SHP77 (cell line): ENCODE measurements at places on chromosomes 7 and 10.

DNA sequence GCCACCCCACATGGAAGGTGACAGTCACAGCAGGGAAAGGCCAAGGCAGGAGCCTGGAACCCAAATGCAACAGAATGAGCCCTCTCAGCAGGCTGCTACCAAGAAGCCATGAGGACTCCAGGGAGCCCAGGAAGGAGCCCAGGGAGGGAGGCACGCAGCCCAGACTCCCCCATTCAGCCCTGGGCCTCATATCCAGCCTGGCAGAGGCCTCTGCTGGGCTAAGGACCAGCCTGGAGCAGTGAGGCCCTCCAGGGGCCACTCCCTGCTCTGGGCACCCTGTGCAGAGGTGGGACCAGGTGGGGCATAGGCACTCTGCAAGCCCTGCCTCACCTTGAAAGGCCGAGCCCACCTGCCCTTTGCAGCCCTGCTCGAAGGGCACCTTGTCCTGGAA, 25.8 kb upstream of the ZNF488 start:
- no peak for DNase-seq

- peak; percentile 12 for DNase-seq
These were observed 86.6 kb upstream of the C7orf33 start for GRCh38 chr7:148503900-148504487.

DNA sequence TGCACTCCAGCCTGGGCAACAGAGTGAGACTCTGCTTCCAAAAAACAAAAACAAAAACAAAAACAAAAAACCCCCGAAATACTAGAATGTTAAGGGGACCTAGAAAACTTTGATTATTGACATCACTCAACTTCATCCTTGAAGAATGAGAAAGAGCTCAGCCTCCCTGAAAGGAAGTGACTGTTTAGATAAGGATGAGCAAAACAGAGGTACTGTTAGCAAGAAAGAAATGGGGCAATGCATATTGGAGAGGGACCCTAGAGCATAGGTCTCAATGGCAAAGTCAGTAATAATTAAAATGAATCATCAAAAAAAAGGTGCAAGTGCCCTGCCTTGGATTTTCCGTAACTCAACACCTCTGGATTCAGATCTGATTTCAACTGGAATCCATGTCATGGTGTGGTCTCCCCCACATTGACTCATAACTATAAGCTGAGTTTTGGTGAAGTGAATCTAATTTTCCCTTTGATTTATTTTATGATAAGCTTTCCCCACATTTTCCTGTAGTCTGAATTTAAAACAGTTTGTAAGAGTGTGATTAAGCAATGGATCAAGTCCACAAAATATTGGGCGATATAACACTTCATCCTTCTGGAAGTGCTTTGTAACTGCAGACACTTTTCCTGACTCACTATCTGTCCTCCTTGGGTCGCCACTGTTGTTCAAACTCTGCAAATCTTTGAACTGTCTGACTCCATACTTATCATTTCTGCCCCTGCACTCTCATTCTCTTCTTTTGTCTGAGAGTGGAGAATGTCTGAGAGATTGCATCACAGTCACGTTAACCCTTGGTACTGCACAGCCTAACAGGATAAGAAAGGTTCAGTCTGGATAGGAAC, 224.8 kb upstream of the LYZL1 start:
- DNase-seq: no peak

DNA sequence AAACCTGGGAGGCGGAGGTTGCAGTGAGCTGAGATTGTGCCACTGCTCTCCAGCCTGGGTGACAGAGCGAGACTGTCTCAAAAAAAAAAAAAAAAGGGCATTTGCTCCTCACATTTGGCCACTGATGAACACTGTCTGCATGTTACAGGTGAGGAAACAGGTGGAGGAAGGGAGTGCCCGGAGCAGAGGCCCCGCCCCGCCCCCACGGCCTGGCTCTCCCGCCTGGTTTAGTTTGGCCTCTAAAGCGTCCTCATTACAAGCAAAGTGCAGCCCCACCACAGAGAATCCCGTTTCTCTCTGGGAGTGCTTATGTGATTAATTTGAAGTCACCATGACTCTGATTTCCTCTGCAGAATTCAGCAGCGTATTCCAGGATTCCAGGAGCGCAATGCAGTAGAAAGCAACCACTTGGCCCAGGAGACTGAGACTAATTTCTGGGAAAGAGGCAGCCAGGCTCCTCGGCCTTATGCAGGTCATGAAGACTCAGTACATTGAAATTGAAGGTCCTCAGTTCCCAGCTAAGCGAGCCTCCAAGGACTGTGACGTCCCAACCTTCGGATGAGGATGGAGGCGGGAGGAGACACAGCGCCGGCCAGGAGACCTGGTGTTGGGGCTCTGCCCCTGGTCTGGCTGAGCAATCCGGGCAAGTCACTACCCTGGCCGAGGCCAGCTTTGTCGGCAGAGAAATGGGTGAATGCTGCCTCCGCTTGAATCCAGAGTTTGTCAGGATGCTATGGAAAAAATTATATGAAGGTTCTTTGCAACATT, 44.7 kb downstream of the RBM17 start:
- DNase-seq: no peak

DNA sequence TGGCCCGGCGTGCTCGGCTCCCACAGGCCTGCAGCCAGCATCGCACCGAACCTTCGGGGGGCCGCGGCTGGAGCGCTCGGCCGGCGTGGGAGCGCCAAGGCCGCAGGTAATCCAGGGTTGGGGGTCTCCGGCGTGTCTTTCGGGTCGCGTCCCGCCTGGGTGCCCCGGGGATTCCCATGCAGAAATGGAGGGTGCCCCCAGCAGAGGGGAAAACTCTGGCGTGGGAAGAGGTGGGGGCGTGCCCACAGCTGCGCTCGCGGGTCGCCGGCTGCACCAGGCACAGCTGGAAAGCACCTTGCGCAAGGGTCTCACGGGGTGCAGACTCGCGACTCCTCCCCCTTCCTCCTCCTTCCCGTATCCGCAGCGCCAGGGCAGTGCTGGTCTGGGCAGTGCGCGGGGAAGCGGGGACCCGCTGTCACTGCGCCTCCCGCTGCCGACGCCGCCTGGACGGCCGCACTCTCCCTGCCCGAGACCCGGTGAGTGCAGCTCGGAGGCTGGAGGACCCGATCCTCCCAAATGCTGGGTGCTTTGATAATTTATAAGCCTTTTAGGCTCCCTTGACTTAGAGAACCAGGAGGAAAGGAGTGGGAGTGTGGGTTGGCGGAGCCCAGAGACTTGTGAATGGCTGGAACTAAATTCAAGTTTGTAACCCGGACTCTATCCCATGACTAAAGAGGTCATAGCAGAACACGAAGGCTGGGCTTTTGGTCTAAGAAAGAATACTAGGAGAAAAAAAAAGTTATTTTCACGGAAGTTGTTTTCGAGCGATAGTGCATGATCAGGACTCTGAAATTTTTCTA, 489 bp downstream of the MAP3K8 start:
- DNase-seq: no peak

DNA sequence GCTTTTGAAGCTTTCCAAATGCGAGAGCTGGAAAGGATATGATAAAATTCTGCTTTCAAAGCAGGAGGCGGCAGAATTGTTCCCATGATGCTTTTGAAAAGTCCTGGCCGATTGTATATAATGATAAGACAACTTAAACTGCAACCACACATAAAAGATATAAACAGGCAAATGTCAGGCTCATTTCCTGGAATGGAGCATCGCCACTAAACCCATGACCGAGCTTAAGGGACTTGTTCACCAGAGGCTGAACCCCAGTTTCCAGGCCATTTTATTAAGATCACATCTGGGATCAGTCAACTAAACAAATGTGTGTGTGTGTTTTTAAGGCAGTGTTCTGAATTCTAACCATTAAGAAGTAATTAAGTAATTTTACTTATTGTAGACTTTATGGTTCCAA, 131.6 kb downstream of the ITGA8 start:
- DNase-seq: no peak

DNA sequence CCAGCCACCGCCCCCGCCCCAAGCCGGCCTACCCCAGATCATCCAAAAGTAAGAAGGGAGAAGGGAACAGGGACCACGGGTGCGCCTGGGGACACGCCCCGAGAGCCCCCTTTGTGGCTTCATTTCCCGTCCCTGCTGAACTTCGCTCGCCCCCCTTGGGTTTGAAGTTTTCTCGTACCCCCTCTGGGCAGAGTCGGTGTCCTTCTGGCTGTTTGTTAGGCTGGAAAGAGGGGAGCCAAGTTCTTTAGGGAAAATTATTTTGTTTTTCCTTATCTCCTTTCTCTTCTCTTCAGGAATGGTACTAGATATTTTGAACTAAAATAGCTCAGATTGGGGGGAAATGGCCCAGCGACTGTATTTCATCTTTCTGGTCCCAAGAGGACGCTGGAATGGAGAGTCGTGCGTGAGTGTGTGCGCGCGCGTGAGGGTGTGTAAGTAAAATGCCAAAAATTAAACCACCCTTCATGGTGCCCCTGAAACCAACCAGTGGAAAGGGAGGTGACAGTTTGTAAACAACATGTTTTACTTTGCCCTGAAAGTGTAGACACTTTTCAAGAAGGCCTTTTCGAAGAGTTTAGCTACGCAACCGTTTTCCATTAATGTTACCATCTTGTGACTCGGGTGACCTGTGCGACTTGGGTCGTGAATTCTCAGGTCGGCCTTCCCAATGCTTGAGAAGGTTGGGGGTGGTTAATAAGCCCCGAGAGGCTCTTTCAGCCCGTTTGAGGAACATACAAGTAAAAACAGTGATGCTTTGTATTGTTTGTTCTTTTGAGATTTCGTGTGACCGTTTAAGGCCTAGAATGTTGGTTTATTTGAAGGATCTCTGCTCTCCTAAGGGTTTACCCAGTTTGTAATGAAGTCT, 694 bp downstream of the RBM20 start:
- DNase-seq: no peak

- DNase-seq: peak; percentile 8
These were observed 41.5 kb upstream of the ZNF32 start for GRCh38 chr10:43689955-43690771.

DNA sequence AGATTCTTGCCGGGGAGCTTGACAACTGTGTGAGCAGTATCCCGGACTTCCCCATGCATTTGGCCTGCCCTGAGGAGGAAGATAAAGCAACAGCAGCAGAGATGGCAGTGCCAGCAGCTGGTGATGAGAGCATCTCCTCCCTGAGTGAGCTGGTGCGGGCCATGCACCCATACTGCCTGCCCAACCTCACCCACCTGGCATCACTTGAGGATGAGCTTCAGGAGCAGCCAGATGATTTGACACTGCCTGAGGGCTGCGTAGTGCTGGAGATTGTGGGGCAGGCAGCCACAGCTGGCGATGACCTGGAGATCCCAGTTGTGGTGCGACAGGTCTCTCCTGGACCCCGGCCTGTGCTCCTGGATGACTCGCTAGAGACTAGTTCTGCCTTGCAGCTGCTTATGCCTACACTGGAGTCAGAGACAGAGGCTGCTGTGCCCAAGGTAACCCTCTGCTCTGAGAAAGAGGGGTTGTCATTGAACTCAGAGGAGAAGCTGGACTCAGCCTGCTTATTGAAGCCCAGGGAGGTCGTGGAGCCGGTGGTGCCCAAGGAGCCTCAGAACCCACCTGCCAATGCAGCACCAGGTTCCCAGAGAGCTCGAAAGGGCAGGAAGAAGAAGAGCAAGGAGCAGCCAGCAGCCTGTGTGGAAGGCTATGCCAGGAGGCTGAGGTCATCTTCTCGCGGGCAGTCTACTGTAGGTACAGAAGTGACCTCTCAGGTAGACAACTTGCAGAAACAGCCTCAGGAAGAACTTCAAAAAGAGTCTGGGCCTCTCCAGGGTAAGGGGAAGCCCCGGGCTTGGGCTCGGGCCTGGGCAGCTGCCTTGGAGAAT, 6.7 kb downstream of the PPRC1 start:
- no peak for DNase-seq

GRCh38 chr10:24935504-24936292, 16.7 kb downstream of the PRTFDC1 start:
- DNase-seq: no peak

- no peak for DNase-seq
These were observed 26.5 kb upstream of the EPC1 start for GRCh38 chr10:32373496-32373895.

GRCh38 chr7:18003286-18003994, 24.2 kb downstream of the PRPS1L1 start:
- DNase-seq: no peak

DNA sequence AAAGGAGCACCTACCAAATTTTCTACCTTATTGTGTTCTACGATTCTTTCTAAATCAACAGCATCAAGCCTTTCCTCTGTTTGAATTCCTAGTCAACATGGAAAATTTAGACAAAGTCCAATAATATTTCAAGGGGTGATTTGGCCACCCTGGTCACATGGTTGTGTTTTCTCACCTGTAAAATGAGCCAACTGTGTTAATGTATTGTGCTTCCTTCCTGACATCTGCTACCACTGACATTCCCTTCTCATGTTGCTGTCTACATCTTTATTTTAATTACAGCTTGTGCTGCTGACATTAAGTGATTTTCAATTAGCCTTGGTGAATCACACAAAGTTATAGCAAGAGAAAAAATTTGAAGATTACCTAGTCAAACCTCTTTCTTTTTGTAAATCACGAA, 83.0 kb upstream of the NPSR1 start:
- no peak for DNase-seq

GRCh38 chr10:70497120-70497545, 18.6 kb downstream of the PALD1 start:
- no peak for DNase-seq

DNA sequence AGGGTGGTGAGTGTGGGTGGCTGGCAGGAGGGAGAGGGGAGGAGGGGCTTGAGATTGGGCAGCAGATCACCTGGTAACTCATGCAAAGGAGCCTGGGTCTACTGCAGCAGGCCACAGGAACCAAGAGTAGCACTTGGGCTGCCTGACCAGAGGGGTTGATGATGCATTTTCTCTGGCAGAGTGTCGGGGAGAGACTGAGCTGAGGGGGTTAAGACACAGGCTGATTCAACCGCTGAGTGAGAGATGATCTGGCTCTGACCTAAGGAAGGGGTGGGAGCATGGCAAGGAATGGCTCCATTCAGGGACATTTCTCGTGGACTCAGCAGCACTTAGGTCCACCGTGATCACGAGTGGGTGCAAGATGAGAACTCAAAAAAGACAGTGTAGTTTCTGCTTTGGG, 115.5 kb upstream of the STK17A start:
- DNase-seq: no peak

- peak; percentile 98 for DNase-seq
These were observed 4.6 kb downstream of the LFNG start for GRCh38 chr7:2523941-2524807.

DNA sequence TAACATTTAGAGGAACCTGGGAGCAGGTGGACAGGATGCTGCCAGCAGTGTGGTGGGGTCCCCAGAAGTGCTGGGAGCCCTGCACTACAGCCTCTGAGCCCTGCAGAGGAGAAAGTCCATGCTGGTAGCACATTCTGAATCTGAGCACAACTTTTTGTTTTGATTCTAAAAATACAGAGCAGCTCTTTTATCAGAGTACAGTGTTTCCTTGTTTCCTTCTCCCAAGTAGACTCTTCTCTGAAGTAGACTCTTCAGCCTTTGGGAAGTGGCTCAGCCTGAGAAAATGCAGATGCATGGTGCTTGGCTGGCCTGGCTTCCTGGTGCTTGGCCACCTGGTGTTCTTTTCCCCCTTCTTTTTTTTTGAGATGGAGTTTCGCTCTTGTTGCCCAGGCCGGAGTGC, 9.1 kb downstream of the ADCY1 start:
- DNase-seq: no peak

DNA sequence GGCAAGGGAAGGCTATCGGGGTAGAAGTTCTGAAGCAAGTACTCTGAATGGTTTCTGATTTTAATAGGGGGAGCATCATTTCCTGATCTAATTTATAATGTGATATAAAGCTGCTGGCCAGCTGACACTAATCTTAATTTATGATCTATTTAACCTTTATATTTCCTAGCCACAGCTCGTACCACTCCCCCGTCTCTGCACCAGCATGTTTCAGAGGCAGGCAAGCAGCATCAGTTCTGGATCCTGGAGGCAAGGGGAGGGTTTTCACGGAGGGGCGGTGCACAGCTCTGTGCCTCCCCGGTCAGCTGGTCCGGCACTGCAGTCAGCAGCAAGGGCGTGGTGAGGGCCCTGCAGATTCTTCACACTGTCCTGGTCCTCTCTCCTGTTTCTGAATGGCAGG, 30.0 kb downstream of the MGMT start:
- DNase-seq: no peak
